A673 (cell line): ENCODE measurements at places on chromosomes 12 and 14.

DNA sequence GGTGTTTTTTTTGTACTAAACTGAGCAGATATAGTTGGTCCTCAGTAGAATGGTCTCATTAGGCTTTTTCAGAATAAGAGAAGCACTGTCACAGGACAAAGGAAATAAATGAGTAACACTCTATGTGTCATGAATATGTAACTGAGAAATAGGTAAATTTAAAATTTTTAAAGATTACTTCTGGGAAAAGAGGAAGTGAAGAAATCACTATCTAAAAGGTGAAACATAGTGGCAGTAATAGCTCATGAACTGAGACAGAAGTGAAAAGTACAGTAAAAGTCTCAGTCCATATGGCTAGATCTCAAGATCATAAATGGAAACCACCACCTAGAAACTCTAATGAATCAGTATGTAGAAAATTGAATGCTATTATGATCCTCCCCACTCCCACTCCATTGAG is 89.3 kb upstream of the TTC7B start:
- no peak for DNase-seq

- no peak for DNase-seq
These were observed 11.6 kb upstream of the UNC119B start for GRCh38 chr12:120698665-120699064.

GRCh38 chr12:107951024-107951423 is 176.5 kb downstream of the ASCL4 start:
- DNase-seq, result no peak

DNA sequence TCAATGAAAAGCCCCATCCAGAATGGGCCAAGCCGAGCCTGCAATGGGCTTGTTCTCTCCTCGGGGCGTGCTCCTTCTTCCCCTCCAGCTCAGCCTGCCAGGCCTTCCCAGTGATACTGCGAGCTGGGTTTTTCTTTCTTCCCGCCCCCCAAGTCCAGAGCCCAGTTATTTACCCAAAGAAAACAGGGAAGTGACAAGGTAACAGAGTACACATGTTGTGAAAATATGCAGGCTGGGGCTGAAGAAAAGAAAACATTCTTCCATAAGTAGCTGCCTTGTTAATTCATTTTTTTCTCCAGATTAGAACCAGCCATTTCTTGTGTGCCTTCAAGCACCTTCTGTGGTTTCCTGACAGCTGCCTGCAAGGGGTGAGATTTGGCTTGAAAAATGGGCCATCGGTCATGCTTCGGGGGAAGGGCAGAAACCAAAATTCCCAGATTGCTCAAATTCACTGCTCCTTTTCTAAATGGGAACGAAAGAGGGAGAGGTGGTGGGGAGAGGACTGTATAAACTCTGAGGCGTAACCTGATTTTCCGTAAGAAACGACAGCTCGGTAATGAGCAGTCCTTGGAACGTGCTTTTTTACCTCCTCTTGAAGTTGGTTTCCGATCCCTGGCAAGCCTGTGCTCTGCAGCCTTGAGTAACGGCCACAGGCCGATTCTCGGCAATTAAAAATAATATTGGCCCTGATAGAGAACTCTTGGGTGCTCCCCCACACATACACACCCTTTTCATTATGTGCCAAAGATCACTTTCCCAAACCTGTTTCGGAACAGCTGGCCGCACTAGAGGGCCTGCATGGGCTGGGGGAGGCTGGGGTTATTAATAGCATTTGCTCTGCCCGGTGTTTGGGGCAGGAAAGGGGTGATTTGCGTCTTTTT is 229.4 kb downstream of the ZFP36L1 start:
- DNase-seq, result no peak

DNA sequence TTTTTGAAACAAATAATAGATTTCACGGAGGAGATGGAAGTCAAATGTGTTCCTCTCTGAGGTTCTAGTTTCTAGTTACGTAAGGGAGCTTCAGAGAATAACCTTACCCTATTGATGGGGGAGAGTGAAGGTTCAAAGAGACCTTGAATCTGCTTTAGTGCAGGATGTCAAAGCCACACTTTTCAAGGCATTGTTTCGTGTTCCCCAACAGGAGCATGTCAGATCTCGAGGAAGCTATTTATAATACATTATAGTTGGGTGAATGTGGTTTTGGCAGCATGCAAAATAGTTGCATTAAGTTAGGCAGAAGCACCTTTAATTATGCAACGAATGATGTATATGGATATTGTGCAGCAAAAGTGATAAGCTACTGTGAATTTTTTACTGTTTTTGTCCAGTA is 614.9 kb downstream of the SLC16A7 start:
- DNase-seq, result no peak

- no peak for DNase-seq
These were observed 35.5 kb downstream of the TMBIM6 start for GRCh38 chr12:49776858-49777257.

DNA sequence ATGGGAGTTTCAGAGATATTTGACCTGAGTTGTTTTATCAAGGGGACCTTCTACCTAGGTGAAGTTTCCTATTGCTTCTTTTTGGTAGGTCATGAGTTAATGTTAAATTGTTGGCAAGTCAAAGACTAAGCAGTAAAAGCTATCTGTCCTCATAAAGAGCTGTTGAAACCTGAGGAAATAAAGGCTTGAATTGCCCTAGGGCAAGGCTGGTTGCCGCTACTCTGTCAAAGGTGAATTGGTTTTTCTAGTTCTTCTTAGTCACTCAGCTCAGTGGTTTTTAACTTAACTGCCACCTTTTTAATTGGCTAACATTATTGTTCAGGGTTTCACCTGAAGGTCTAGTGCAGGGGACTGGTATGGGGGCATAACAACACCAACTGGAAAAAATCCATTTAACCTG is 441.6 kb upstream of the FBXO33 start:
- no peak for DNase-seq
